ENCODE measurements at places on chromosomes 2 and 18. TPM values are rescaled to one million over a fixed set of nuclear protein-coding genes. Genes with fewer than 3 reads are reported as not detected.

DNA sequence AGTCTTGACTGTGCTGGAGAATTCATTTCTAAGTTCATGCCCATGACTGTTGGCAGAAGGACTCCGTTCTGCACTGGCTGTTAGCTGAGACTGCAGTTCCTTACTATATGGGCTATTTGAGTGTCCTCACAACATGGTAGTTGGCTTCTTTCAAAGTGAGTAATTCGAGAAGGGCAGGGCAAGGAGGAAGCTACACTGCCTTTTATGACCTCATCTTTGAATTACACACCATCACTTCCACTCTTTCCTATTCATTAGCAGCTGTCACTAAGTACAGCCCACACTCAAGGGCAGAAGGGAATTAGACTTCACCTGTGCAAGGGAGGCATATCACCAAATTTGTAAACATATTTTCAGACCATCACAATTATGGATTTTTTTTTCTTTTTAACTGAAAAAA is 55.9 kb upstream of the EPAS1 start:
- DNase-seq: no peak

GRCh38 chr2:99645960-99646359 is 156.1 kb upstream of the REV1 start:
- DNase-seq: no peak

TSHZ1 gene
- total RNA-seq: 48.6 TPM

DNA sequence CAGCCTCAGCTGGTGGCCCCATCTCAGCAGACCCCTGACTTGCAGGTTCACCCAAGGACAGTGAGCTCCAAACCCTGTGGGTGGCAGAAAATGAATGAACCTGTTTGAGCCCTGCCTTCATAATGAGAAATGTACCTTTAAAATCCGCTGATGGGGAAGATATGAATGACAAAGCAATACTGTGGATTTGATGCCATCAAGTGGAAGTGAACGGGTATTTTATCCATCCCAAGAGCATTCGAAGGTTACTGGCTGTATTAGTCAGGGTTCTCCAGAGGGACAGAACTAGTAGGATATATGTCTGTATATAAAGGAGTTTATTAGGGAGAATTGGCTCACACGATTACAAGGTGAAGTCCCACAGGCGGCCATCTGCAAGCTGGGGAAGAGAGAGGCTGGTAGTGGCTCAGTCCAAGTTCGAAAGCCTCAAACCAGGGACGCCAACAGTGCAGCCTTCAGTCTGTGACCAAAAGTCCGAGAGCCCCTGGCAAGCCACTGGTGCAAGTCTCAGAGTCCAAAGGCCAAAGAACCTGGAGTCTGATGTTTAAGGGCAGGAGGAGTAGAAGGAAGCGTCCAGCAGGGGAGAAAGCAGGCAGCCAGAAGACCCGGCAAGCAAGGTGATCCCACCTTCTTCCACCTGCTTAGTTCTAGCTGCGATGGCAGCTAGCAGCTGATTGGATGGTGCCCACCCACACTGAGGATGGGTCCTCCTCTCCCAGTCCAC is 32.1 kb downstream of the TOGARAM2 start:
- DNase-seq: no peak

DNA sequence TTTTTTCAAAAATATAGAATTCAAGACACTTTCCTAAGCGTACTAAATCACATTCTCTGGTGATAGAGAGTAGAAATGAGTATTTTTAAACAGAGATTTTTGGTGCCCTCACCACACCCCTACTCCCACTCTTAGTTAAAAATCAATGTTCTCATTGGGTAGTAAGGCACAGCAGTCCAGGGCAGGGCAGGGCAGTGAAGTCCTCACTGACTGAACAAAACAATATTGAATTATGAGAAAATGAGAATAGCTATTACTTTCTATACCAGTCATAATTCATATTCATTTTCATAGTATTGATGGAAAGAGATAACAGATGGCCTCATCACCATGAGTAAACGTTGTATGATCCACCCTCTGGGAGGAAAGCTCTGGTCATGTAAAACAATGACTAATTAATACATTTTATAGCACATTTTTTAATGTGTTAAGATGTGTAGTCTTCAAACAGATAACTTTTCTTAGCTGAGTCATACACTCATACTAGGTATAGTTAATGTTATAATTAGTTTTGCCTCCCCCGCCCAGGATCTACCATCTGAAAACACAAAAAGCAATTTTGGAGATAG is 686.1 kb downstream of the KCNJ3 start:
- DNase-seq: no peak

GRCh38 chr2:237901932-237902850 is 42.8 kb downstream of the RAMP1 start:
- DNase-seq: no peak

GRCh38 chr2:138157372-138157771 is 193.1 kb downstream of the HNMT start:
- DNase-seq: no peak

DNA sequence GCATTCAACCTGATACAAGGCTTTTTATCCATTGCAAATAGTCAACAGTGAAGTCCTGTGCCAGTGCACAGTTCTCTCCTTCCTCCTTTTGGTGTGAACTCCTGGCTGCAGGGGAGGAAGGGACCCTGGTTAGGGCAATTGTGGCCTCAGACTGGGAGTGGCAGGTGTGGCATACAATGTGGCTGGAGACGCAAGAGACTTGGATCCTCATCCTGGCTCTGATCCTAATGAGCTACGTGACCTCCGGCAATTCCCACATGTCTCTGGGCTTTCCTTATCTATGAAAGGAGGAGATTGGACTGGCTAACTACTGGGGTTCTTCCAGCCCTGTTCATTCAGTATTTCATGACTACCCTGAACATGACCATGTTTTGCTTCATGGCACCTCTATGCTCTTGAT is 10.5 kb upstream of the IL1A start:
- no peak for DNase-seq

UBE2E3 gene
- 109 TPM for total RNA-seq

DNA sequence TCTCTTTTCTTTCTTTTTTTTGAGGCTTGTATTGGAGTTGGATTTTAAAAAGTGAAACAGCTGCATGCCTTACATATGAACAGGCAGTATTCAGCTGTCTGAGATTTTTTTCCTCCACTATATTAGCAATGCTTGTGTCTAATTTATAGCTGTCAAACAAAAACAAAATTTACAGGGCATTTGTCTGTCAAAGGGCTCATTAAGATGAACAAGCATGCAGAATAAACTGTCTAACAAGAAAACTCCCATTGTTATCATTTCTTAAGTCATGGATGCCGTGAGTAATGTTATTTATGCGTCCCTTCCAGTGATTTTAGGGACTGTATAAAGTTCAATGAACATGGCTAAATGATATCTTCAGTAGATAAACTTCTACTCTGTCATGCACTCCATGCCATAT is 674.7 kb downstream of the PLCL1 start:
- no peak for DNase-seq
